ENCODE measurements at places on chromosomes 2 and 18.

- no peak for DNase-seq
These were observed 44.4 kb upstream of the OTOF start for GRCh38 chr2:26522325-26522724.

DNA sequence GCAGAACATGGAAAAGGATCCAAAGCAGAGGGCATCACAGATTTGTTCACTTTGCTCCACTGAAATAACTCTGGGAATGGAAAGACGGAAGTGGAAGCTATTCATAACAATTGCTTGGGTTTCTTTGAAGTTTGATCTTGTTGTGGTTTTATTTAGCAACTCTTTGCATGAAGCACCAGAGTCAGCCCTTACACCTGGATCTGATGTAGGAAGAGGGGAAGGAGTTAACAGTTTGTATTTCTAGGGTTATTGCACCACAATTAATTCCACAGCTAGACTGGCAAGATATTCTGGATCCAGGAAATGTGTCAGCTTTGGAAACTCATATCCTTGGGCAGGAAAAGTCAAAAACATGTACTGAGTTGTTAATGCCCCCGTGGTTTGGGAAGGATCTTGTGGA, 1143.4 kb downstream of the CNTNAP5 start:
- DNase-seq, result no peak

- DNase-seq, result no peak
These were observed 12.8 kb downstream of the PSMD1 start for GRCh38 chr2:231069379-231070054.

DNA sequence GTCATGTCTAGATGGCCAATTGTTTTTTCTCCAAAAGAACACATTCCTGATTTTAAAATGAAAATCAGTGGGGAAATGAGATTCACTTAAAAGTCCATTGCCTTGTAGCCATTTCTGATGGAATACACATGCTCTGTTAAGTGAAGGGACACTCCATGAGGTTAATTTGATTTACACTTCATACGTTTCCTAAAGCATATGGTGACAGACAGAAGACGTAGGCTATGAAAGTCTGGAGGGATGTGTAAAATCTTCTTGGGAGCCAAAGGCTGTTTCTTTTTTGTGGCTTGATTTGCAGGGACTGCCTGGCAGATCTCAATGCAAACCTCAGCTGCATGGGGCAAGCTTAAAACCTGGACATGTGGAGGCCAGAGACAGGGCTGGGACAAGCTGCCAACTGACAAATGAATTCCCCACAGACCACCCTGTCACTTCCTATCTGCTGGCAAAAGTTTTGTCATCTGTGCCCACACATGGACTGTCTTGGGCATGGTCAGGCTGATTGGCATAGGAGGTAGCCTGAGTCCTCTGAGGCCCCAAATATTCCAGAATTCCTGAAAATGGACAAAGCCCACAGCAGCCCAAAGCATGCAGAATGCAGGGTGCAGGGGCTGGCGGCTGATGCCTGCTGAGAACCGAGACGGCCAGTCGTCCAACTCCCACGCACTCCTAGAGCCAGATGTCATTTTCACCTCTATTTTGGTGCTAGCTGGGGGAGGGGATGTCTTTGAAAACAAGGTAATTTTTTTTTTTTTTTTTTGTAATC, 73.9 kb downstream of the SDC1 start:
- no peak for DNase-seq

DNA sequence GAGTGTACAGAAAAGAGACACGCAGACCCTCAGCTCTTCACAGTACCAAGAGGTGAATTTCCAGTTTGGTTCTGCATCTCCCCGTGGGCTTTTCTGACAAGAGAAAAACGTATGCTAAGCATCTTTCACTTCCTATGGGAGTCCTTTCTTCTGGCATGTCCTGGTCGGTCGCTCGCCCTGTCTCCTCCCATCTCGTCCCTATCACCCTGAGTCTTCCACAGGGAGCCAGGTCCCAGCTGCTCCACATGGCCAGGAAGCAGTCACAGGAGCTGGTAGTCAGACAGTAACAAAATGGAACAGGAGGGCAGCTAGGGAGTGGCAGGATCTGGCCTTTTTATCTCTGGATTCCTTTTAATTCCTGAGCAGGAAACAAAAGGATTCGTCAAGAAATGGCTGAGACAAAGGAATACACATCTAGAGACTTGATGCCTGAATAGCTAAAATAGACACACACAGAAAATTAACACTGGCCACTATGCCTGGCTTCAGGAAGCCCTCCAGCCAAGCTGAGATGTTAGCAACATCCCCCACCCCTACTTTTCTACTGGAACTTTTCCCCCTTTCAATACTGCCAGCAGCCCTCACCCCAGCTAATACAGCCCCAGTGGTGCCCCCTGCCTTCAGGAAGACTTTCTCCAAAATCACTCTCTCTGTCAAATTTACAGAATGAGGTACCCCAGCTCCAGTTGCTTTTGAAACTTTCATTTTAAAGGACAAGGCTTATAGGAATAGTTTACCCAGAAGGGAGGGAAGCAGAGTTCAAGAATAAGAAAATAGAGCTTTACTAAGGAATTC, 136.1 kb downstream of the DNER start:
- DNase-seq, result no peak

DNA sequence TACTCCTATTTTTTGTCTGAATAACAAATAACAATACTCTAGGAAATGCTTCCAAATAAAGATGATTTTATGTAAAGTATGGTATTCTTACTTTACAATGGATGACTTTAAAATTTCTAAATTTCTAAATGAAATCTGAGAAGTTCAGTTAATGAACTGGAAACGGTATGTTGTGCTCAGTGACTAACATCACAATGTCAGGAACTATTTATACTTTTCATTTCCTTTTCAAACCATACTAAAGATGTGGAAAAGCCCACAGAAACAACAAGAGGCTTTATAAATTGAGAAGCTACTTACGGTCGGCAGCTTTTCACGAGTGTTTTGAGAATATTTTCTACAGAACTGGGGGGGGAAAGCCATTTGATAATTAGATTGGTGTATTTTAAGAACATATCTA, 31.1 kb downstream of the PSME4 start:
- no peak for DNase-seq

DNA sequence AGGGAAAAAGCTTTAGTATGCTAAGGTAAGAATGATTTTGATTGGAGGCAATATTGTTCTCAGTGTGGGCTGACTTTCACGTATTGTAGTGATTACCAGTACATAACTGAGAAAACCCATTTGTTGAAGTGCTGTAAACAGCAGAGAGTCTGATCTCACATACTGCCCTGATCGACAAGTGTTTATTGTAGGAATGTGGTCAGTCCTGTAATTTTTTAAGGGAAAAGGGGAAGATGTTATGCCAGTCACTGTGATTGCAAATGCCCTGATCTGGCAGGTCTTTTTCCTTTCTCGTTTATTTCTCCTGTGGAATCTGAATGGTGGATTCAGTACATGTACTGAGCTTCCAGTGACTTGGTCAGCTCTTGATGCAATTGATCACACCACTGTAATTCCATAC, 11.5 kb downstream of the SPATS2L start:
- no peak for DNase-seq

DNA sequence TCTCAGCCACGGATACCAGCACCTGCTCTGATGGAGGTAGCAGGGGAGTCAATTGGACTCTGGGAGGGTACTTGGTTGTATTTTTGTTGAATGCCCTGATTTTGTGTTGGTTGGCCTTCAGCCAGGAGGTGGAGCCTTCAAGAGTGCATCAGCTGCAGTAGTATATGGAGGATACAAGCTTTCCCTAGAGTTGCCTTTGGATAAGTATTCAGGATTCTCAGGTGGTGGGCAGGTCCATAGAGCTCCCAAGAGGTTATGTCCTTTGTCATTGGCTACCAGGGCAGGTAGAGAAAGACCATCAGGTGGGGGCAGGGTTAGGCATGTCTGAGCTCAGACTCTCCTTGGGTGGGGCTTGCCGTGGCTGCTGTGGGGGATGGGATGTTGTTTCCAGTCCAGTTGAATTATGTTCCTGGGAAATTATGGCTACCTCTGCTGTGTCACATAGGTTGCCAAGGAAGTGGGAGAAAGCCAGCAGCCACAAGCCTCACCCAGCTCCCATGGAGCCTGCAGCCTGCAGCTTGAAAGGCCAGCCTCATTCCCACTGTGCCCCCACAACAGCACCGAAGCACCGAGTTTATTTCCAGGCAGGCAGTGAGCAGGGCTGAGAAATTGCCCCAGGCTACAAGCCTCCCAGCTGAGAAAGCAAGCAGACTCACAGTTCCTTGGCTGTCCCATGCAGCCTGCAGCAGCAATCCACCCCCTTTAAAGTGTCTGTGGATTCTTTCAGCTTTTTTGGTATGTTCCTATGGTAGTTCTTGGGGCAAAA, 38.6 kb upstream of the CHST9 start:
- DNase-seq, result no peak

GRCh38 chr2:173037245-173038120, 38.2 kb upstream of the MAP3K20 start:
- DNase-seq, result no peak

DNA sequence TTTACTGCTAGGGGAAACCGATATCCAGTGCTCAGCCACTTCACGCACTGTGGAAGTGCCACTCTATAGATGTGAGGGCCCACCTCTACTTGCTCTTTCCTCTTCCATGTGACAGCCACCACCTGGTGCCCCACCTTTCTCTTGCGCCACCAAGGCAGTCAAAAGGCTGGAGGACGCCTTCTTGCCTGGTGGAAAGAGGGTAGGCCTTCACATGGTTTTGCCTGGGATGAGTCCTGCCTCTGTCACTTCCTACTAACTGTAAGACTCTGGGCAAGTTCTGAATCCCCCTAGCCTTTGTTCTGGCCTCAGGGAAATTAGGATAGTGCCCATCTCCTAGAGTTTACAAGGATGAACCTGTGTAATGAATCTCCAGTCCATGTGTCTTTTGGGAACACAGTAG, 66.1 kb upstream of the ODC1 start:
- DNase-seq, result no peak

GRCh38 chr2:219362072-219362471, 25.6 kb downstream of the DNPEP start:
- DNase-seq, result no peak

DNA sequence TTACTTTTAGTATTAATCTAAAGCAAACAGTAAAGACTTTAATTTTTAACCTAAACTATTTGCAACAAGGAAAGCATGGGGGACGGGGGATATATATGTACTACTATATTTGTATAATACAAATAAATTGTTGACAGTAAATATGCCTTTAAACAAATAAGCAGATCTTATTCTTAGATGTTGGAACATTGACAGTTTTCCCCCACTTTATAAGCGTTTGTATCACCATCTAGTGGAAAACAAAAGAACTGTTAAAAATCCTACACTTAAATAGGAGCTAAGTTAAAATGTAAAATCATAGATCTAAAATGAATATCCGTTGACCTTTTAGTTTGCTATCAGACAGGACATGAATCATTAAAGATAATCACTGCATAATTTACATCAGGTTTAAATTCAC, 50.0 kb downstream of the RBBP8 start:
- no peak for DNase-seq

DNA sequence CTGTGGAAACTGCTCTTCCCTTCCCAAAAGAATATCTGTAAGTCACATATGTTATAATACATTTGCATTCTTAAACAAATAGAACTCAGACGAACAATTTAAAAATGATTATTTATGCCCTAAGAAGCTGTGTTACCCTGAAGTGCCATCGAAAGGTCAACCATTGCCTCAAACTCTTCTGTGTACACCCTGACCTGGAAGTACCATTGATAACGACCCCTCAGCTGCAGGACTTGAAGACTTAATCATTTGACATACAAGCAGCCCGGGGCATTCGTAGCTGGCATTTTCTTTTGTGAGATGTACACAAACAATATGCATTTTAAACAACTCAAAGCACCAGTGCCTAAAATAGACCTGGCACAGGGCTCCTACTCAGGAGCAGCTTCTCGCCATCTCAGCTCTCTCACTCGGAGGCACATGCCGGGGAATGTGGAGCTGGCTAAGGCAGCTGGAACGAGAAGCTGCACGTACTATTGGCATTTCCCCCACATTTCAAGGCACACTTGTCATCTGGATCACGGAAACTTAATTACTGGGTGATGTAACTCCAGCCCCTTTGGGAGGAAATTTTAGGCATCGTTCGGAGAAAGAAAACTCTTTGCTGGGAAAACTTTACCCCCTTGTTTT, 170.0 kb upstream of the GALNT5 start:
- no peak for DNase-seq

- peak; percentile 82 for DNase-seq
These were observed 2.4 kb upstream of the INHBB start for GRCh38 chr2:120343433-120344105.

DNA sequence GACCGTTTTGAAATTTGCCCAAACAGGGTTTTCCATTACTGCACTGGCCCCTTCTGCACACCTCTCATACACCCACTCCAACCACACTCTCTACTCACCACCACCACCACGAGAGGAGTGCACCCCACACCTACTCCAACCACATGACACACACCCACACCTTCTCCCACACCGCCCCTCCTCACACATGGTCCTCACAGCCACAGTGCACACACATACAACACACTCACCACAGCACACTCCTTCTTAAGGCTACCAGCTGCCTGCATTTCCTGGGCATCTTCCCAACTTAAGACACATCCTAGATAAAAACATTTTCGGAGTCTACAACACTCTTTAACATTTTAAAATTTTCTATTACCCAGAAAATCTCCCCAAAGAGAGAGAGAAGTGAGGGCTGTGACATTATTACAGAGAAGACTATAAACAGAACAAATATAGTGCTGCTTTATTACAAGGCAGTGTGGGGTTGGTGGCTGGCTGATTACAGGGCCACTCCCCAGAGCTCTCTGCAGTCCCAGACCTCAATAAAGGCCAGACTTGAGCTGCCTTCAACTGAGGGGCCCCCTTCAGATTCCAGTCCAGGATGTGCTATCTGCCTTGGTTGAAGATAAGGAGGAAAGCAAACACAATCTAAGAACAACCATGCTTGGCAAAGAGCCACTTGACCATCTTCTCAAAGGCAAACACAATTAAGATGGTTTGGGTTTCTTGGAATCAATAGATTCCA, 36.1 kb downstream of the NHEJ1 start:
- DNase-seq, result no peak

- DNase-seq, result no peak
These were observed 34.4 kb downstream of the TEX51 start for GRCh38 chr2:126932966-126933710.

DNA sequence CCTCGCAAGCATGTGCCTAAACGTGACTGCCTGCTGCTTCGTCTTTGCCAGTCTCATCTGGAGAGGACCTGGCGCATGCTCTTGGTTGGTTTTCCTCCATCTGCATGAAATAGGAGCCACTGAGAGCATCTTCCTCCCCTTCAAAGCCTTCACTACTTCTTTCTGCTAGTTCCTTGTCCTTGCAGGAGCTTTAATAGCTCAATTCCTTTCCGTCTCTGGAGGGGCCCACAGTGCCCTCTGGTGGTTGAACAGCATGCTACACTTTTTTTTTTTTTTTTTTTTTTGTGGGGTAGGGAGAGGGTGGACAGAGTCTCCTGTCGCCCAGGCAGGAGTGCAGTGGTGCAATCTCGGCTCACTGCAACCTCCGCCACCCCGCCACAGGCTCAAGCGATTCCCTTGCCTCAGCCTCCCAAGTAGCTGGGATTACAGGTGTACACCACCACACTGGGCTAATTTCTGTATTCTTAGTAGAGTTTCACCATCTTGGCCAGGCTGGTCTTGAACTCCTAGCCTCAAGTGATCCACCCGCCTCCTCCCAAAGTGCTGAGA, 59.6 kb downstream of the SP110 start:
- DNase-seq, result peak; percentile 31
